ENCODE measurements at places on chromosomes 3 and 15. TPM values are rescaled to one million over a fixed set of nuclear protein-coding genes. Genes with fewer than 3 reads are reported as not detected.

The RLBP1 gene
- not detected for polyA plus RNA-seq

The SNX33 gene
- 17.4 TPM for polyA plus RNA-seq

The INSYN1 gene
- 0.29 TPM for polyA plus RNA-seq

The ARRDC4 gene
- polyA plus RNA-seq = 9.2 TPM

All from AG04450 (cell line).